ENCODE measurements at places on chromosomes 5 and 9.

- no peak for DNase-seq
Observed at GRCh38 chr5:135880801-135881200, 14.8 kb downstream of the IL9 start.

GRCh38 chr5:35198075-35198474, 32.2 kb downstream of the PRLR start:
- peak; percentile 52 for DNase-seq

DNA sequence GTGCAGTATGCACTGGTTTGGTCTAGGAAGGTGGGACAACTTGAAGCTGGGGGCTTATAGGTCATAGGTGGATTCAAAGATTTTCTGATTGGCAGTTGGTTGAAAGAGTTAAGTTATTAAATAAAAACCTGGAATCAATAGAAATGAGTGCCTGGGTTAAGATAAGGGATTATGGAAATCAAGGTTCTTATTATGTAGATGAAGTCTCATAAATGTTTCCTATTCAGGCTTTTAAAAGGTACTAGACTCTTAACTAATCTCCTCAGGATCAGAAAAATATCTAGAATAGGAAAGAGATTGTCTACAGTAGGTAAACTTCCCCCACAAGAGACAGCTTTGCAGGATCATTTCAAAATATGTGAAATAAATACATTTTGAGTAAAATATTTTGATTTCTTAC, 163.3 kb upstream of the FBN2 start:
- DNase-seq = no peak

DNA sequence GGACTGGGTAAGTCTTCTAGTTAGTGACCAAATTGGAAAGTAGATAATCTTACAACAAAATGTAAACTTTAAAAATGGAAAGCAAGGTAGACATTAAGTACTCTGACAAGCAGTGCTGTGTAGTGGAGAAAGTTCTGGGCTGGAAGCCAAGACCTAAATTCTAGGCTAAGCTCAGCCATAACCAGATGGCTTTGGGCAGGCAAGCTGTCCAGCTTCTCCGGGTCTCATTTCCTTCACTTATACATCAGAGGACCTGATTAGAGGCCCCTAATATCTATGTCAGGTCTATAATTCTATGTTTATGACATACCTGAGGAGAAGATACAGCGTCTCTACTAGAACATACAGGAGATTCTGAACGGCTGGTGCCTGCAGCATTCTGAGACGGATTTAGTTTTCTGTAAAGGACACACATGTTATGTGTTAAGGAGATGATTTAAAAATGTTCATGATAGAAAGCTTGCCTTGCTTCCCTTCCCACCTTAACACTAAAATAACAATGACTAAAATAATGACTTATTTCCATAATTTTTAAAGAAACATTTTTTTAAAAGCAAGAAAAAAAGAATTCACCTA, 61.2 kb downstream of the ELL2 start:
- no peak for DNase-seq

- DNase-seq = no peak
Observed at GRCh38 chr9:111610845-111611244, 11.4 kb upstream of the PTGR1 start.

- no peak for DNase-seq
Observed at GRCh38 chr9:123324767-123325183, 31.2 kb upstream of the CRB2 start.

GRCh38 chr9:28999806-29000205, 1426.5 kb upstream of the C9orf72 start:
- no peak for DNase-seq

DNA sequence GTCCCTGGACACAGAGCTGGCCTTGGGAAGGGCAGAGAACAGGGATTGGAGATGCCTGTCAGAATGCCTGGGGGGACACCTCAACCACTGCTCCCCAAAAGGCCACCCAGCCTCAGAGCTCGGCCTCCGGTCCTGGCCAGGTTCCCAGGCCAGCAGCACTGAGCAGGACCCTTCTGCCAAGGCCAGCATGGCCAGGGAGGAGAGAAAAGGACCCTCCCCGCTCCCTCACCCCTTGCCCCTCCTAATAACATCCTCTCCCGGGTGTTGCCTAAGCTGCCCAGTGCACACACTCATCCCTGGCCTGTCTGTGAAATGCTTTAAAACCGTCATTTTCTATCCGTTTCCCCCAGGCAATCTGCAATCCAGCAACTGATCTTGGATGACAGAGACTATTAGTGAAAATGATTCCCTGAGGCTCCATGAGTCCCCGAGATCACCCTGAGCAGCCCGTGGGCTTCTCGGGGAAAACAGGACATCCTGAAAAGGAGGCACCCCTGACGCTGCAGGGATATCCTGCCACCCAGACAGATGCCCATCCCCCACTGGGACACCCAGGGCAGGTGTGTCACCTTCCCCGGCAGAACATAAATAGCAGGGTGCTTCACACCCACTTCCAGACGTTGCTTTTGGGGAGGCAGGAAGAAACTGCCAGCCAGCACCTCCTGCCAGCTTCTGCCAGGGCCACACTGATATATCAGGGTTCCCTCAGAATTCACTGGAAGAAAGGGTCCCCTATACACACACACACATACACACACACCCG, 75.3 kb downstream of the ADAMTS2 start:
- DNase-seq = no peak

- DNase-seq = no peak
Observed at GRCh38 chr5:145949474-145949873, 13.1 kb downstream of the SH3RF2 start.

DNA sequence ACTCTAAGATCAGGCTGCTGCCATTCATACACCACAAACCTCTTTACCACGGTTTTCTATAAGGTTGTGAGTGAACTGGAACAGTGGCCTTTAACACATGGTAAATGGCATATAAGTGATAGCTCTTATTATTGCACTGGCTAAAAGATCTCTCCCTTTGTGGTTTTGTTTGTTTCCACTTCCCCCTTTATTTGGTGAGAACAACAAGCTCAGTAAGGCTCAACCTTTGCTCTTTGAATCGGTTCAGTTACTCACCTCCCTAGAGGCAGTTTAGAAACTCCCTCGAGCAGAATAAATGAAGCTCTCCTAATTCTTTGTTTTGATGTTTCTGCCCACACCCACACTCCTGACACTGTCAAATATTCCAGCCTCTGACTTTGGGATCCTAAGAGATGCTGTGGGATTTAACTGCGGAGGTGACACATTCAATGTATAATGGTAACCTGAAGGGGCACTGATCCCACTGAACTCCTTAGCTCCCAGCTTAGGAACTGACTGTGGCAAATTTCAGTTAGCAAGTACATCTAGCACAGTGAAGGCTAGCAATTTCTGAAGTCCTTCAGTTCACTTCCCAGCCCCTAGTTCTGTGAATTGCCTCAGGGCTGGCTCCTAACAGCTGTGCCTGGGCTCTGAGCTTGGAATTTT, 22.5 kb upstream of the RAD23B start:
- DNase-seq = no peak

All from right kidney (tissue), 9 donors.